ENCODE measurements at places on chromosomes 16 and 17. TPM values are rescaled to one million over a fixed set of nuclear protein-coding genes. Genes with fewer than 3 reads are reported as not detected.

- H3K27ac ChIP-seq = no peak overlapping the region
- DNase-seq = no peak
- no peaks in the 10 kb centered on the region for H3K36me3 ChIP-seq
- no peaks in the 10 kb centered on the region for H3K27me3 ChIP-seq
- no peak overlapping the region for H3K4me3 ChIP-seq
Measured at GRCh38 chr16:87101903-87102302, 215.3 kb downstream of the C16orf95 start.

DNA sequence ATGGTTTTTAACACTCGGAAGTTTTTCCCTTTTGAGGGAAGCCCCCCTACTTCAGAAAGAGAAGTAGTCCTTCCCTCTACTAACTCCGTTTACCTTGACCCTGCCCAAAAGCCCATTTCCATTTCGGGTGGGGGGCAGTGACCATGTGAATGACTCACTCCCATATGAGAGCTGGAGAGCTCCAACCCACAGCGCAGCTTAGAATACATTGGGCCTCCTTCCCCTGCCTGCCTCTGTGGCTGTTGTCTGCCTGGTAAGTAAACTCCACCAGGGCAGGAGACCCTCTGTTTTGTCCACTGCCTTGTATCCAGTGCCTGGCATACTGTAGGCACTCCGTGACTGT lies 985 bp downstream of the SGSM2 start:
- no peaks in the 10 kb centered on the region for H3K27me3 ChIP-seq
- H3K4me1 ChIP-seq = peaks cover 4% of the 10 kb centered on the region
- H3K27ac ChIP-seq = peak overlapping the region; percentile 50
- peaks cover 16% of the 10 kb centered on the region for H3K36me3 ChIP-seq
- H3K4me3 ChIP-seq = peak overlapping the region; percentile 100

The MARVELD3 gene
- not detected for total RNA-seq

DNA sequence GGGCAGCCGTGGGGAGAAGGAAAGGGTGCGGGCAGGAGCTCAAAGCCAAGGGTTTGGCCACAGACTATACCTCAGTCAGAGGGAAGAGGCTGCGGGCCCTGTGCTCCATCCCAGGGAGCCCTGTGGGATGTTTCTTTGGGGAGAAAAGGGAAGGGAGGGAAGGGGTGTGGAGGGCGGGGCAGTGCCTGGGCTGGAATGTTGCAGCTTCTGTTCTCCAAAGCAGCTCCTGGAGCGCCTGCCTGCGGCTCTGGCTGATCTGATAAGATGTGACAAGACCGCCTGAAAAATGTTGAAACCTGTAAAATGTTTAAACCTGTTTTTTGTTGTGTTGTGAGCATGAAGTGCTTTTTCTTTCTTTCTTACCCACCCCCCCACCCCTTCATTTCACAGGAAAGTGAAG lies 32.8 kb downstream of the WNT3 start:
- H3K36me3 ChIP-seq = no peaks in the 10 kb centered on the region
- H3K4me1 ChIP-seq = peaks cover 4% of the 10 kb centered on the region
- H3K27ac ChIP-seq = no peak overlapping the region

The PRAC2 gene
- not detected for total RNA-seq

- H3K27me3 ChIP-seq = no peaks in the 10 kb centered on the region
- DNase-seq = no peak
- H3K4me3 ChIP-seq = no peak overlapping the region
- H3K27ac ChIP-seq = no peak overlapping the region
Measured at GRCh38 chr16:73853968-73854367, 442.6 kb upstream of the PSMD7 start.

The CD300E gene
- 0.07 TPM for total RNA-seq

The TP53TG3F gene
- not detected for total RNA-seq

DNA sequence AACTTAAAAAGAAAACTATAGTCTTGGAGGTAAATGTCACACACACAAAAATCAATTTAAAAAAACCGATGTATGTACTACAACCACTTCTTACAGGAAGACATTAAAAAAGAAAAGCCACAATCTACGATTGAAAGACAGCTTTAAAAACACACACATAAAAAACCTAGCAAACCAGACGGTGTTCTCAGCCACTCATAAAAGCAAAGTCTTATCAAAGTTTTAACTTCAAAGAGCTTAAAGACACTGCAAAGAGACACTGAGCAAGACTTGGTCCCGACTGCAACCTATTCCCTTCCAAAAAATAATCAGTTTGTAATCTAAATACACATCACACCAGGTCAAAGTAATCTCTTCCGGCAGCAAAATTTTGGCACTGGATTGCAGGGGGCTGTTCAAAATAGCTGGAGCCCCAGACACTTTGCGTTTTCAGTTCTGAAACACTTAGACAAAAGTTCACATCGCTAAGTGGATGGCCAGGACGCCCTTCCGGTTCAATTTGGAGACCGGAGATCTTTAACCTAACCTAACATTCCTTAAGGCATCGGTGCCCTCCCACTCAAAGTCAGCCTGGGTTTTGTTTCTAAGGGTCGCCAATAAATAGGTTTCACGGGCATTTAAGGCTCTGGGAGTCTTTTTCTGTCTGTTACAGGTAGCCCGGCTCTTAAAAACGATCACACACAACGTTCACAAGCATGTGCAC lies 2.6 kb downstream of the ZCCHC14 start:
- H3K27ac ChIP-seq = no peak overlapping the region
- peak; percentile 15 for DNase-seq
- no peaks in the 10 kb centered on the region for H3K27me3 ChIP-seq
- peaks cover 31% of the 10 kb centered on the region for H3K4me1 ChIP-seq

The NPW gene
- total RNA-seq = 3.3 TPM

The CD79B gene
- not detected for total RNA-seq

The HYDIN gene
- total RNA-seq = 0.95 TPM

DNA sequence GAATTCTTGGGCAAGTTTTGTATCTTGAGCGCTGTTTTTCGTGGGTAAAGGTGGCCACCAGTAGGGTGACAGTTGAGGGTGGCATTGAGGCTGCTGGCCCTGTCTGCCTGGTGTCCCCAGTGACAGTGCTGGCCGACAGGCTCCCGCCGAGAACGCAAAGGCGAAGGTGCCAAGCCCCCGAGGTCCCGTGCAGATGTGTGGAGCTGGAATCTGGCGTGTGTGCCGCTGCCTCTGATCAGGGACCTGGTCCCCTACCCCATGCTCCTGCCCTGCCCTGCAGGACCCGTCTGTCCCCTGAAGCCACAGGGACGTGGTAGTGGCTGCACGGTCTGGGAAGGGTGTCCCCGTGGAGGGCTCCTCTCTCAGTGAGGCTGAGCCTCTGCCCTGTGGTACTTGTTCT lies 3.5 kb downstream of the UBE2I start:
- H3K4me3 ChIP-seq = no peak overlapping the region
- H3K4me1 ChIP-seq = peaks cover 16% of the 10 kb centered on the region
- H3K27me3 ChIP-seq = no peaks in the 10 kb centered on the region
- H3K36me3 ChIP-seq = peaks cover 32% of the 10 kb centered on the region

DNA sequence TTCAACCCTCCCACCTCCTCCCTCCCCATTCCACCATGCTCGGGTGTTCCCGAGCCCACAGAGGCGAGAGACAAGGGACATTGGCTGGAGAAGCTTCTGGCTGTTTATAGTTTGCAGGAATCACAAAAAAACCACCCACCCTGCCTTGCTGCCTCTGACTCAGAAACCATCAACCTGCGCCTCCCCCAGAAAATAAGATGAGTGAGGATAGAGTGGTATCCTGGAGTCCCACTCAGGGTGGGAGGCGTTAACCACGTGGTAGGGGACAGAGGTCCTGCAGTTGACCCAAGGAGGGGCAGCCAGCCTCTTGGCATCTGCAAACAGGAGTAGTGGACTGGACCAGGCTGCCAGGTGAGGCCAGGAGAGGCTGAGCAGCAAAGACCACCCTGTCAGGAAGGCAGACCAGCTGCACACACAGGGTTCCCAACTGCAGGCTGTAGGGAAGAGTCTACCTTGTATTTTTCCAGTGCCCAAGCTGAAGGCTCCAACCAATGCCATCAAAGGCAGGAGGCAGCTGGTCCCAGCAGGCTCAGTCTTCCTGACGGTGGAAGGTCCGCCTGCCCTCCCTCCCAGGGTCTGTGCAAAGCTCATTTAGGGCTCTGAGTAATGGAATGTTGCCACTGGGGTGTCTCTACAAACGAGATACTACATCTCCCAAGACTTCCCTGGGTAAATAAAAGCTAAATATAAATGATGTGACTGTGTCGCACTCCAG lies 201.5 kb upstream of the TNRC6C start:
- H3K4me3 ChIP-seq = no peak overlapping the region
- H3K27me3 ChIP-seq = no peaks in the 10 kb centered on the region
- no peaks in the 10 kb centered on the region for H3K36me3 ChIP-seq
- no peak for DNase-seq
- H3K27ac ChIP-seq = no peak overlapping the region

DNA sequence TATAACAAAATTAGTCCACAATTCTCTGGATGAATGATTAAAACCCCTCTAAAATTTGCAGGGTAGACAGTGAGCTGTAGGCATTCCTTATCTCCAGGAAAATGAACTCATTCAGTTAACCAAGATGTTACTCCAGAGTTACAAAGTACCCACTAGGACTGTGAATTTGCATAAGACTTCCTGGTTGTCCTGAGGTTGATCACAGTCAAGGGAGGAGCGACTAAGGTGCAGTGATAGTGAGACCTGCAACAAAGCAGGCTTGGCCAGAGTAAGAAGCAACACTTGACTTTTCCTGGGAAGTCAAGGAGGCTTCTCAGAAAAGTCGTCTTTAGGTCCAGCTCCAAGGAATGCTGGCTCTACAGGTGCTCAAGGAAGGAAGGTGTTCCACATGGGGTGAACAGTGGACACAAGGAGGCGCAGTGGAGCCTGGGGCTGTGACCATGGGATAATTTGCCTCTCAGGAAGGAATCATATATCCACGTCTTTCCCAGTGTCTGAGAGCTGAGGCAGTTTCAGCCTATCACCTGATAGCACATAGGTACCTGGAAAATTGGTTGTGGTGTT lies 821.1 kb upstream of the EEF2KMT start:
- H3K27me3 ChIP-seq = peaks cover 19% of the 10 kb centered on the region
- H3K4me3 ChIP-seq = no peak overlapping the region
- H3K36me3 ChIP-seq = no peaks in the 10 kb centered on the region
- no peak overlapping the region for H3K27ac ChIP-seq

DNA sequence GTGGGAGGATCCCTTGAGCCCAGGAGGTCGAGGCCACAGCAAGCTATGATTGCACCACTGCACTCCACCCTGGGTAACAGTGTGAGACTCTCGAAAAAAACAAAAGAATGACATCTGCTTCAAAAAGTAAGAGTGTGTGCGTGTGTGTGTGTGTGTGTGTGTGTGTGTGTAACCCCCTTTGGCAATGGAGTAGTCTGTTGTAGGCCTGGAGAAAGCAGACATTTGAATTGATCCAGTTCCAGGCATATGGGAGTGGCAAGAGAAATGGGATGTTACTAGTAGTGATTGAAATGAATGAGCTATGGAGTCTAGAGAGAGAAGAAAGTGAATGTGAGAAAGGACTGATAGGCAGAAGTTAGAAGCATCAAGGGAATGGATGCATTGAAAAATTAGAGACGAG lies 9.9 kb downstream of the CASC3 start:
- peaks cover 46% of the 10 kb centered on the region for H3K36me3 ChIP-seq
- H3K27me3 ChIP-seq = no peaks in the 10 kb centered on the region
- DNase-seq = no peak
- no peaks in the 10 kb centered on the region for H3K4me1 ChIP-seq

- H3K27ac ChIP-seq = no peak overlapping the region
- no peak overlapping the region for H3K4me3 ChIP-seq
- H3K36me3 ChIP-seq = peaks cover 3% of the 10 kb centered on the region
- H3K4me1 ChIP-seq = no peaks in the 10 kb centered on the region
Measured at GRCh38 chr16:67438824-67439393, 8.0 kb downstream of the HSD11B2 start.

DNA sequence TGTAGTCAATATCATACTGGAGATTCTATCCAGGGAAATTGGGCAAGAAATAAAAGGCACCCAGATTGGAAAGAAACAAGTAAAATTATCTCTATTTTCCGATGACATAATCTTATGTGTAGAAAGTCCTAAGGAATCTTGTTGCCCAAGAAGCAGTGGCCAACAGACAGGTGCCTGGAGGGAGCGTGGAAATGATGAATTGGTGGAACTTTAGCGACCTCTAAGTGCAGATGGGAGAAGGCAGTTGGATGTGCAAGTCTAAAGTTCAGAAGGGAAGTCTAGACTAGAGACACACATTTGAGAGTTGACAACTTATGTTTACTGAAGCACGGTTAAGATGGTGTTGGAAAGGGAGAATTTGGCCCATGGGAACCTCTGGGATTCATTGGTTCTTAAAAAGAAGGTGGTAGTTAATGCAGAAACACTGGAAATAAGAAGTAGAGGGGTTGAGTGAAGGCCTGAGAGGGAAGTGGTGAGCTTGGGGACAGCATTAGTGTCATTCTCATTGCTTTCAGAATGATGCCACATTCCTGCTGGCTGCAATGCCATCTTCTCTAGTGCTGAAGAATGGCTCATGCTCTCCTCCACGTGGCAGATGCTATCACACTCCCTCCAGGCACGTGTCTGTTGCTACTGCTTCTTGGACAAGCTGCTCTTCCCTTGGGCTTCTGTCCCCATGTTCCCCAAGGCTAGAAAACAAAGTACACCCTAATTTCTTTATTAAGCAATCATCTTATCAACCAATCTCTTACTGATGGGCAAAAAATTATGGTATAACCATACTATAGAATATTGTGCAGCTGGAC lies 24.0 kb downstream of the TAT start:
- H3K27ac ChIP-seq = no peak overlapping the region
- no peaks in the 10 kb centered on the region for H3K4me1 ChIP-seq
- H3K36me3 ChIP-seq = no peaks in the 10 kb centered on the region

The CLEC10A gene
- not detected for total RNA-seq

The KCNH4 gene
- not detected for total RNA-seq

- H3K4me1 ChIP-seq = peaks cover 8% of the 10 kb centered on the region
- peak; percentile 87 for DNase-seq
- no peak overlapping the region for H3K4me3 ChIP-seq
Measured at GRCh38 chr17:50893183-50893993, 27.2 kb upstream of the TOB1 start.

DNA sequence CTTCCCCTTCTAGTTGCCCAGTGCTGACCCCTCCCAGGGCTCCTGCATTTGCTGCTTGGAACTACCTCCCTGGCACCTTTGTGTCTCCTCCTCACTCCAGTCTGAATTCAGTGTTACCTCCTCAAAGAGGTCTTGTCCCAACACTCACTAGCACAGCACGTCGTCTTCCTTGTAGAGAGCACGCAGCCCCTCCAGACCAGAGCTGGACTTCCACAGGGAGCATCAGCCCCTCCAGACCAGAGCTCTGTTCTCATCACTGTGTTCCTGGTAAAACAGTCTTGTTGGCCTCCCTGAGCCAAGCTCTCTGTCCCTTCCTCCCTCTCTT lies 27.8 kb upstream of the MGAT5B start:
- H3K4me1 ChIP-seq = peaks cover 12% of the 10 kb centered on the region
- peak; percentile 14 for DNase-seq
- no peak overlapping the region for H3K27ac ChIP-seq
- no peaks in the 10 kb centered on the region for H3K36me3 ChIP-seq

The GINS2 gene
- total RNA-seq = 8.9 TPM

DNA sequence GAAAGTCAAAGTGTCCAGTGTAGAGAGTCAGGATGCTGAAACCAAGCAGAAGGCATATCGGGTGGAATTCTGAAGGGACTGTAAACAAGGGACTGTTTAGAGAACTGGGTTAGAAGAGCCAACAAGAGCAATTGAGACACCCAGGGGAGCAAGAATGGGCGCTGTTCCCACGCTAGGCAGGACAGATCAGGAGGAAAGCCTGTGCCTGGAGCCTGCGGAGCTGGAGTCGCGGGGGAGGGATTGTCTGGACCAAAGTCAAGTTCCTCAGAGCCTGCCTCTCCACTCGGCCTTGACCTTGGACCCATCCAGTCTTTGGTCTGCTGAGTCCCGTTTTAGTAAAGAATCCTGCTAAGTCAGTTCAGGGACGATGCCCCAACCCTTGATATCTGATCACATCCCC lies 14.7 kb upstream of the KLHL36 start:
- no peaks in the 10 kb centered on the region for H3K36me3 ChIP-seq
- no peaks in the 10 kb centered on the region for H3K4me1 ChIP-seq

GRCh38 chr17:29054835-29055234 lies 11.9 kb downstream of the PIPOX start:
- H3K27me3 ChIP-seq = no peaks in the 10 kb centered on the region
- DNase-seq = no peak
- no peaks in the 10 kb centered on the region for H3K4me1 ChIP-seq
- no peak overlapping the region for H3K4me3 ChIP-seq

The C16orf96 gene
- total RNA-seq = 3.6 TPM
